ENCODE measurements at places on chromosomes 2 and 18.

- DNase-seq, result no peak
Measured at GRCh38 chr2:173153301-173153885, 77.7 kb downstream of the MAP3K20 start.

GRCh38 chr18:22939649-22940048 lies 6.5 kb downstream of the RBBP8 start:
- DNase-seq, result no peak

- DNase-seq, result no peak
Measured at GRCh38 chr18:415617-416612, 84.6 kb downstream of the COLEC12 start.

- DNase-seq, result no peak
Measured at GRCh38 chr2:148996805-148997204, 41.7 kb upstream of the LYPD6B start.

- DNase-seq, result no peak
Measured at GRCh38 chr18:34734056-34734455, 24.0 kb downstream of the DTNA start.

- DNase-seq, result no peak
Measured at GRCh38 chr2:11505652-11506610, 27.9 kb upstream of the GREB1 start.

DNA sequence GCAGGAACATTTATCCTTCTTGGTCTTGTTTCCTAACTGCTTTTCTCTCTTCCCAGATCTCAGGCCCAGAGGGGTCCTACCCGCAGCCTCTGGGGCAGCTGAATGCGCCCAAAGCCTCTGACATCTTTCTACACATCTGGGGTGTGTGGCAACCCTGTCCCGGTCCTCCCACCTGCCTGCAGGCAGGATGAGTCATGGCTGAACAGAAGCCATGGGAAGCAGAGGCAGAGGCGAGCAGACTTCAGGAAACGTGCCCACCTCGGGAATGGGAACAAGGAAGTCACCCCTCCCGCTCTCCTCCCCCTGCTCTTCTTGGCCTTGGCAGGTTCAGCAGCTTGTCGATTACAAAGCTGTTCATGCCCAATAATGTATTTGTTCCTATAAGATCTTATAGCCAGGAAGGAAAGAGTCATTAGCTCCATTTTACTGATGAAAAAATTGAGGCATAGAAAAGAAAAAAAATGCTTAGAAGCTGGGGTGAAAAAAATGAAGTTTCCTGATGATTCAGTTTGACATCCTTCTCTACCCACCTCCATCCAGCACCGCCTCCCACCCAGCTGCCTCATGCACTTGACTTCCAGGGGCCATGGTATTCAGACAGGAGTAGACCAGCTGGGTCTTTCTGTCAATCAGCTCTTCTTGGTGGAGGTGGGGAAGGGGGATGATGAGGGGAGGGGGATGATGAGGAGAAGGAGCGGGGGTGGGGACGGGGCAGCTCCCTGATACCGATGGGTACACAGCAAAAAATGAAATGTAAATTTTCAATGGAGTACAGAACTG lies 10.4 kb upstream of the KCNF1 start:
- DNase-seq, result no peak

DNA sequence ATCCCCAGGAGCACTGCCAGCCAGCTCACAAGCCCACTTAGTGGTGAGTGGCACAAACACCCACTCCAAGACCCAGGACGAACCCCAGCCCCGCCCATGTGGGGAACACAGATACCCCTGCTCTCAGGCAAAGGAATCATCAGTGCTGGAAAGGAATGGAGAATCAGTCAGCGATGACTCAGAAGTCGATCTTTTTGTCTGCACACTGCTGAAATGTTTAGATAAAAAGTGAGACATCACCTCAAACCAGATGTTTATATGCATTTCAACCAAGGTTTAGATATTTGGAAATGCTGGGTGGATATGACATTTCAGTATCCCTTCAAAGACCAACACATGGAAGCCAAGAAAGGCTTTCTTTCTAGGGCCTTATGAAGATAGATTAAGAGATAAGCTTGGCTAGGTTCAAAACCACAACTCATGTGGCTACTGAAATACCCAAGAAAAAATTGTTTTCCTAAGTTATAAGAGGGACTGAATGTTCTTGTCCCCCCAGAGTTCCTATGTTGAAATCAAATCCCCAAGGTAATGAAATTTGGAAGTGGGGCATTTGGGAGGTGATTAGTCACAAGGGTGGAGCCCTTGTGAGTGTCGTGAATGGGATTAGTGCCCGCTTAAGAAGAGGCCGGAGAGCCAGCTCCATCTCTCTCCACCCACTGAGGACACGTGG lies 43.7 kb downstream of the POU3F3 start:
- DNase-seq, result no peak

- DNase-seq, result no peak
Measured at GRCh38 chr2:230955163-230955737, 30.2 kb upstream of the GPR55 start.

DNA sequence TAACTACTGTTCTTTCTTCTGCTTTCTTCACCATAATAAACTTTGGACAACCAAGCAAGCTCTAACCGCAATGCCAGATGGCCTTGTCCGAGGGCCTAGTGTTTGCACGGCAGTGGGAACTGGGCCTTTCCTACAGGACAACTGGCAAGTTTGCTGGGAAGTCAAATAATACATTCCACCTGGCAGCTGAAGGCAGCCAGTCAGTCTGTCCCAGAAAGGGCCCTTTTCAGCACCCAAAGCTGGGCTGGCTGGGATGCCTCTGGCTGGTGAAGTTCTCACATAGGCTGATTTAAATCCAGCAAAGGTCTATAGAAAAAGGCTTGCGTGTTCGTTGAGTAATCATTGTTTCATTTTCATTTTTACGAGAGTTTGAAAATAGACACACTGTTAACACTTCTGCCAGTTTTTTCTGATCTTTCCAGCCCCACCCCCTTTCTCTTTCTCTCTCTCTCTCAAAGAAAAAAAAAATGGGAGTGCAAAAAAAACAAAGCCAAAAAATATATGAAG lies 110.0 kb upstream of the EPAS1 start:
- DNase-seq, result no peak

- DNase-seq, result no peak
Measured at GRCh38 chr2:88144914-88145497, 17.1 kb upstream of the FABP1 start.

DNA sequence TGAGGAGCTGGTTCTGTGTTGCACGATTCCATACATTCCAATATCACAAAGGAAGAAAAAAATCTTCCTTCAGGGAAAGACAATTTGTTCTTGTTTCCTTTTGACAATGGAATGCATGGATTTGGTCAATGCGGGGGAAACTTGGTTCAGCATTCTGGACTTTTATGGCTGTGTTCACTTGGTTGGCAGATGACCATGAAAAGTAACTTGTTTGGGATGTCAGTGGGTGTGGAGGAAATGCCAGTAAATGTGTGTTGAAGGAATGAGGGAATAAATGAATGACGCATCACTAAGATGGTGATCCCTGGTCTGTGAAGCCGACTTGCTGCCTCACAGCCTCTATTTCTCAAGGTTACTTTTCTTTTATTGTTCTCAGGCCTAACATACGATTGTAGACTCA lies 53.7 kb downstream of the THUMPD2 start:
- DNase-seq, result no peak

- DNase-seq, result no peak
Measured at GRCh38 chr2:181306785-181307184, 150.4 kb upstream of the ITGA4 start.

- no peak for DNase-seq
Measured at GRCh38 chr2:229673676-229674075, 40.7 kb downstream of the DNER start.

GRCh38 chr18:1774261-1774660 lies 797.0 kb downstream of the METTL4 start:
- no peak for DNase-seq

- DNase-seq, result no peak
Measured at GRCh38 chr2:183010112-183010511, 28.1 kb downstream of the NCKAP1 start.

- no peak for DNase-seq
Measured at GRCh38 chr2:124604940-124605339, 579.9 kb downstream of the CNTNAP5 start.

DNA sequence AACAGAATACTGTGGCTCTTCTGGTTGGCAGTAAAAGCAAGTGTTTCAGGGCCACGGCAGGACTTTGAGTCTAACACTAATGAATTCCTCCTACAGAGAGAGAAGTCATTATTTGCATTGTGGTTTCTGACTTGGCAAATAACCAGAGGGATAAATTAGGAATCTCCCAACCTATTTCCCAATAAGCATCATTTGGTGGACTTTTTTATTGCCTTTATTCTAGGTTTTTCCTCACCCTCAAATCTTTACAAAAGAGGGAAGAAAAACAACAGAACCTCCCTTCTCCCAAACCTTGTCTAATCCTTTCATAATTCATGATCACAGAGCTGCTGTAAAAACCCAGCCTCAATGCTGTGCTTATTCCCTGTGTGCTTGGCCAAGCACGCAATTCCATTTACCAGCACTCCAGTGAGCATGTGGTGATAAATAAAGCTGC lies 179.7 kb downstream of the AGPS start:
- no peak for DNase-seq

DNA sequence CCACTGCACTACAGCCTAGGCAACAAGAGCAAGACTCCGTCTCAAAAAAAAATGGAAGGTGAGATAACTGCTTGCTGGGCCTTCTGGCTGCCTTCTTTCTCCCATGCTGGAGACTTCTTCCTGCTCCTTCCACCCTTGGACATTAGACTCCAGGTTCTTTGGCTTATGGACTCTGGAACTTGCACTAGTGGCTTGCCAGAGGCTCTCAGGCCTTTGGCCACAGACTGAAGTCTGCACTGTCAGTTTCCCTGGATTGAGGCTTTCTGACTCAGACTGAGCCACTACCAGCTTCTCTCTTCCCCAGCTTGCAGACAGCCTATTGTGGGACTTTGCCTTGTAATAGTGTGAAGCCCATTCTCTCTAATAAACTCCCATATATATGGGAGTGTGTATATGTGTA lies 118.5 kb upstream of the SLC14A2 start:
- no peak for DNase-seq

DNA sequence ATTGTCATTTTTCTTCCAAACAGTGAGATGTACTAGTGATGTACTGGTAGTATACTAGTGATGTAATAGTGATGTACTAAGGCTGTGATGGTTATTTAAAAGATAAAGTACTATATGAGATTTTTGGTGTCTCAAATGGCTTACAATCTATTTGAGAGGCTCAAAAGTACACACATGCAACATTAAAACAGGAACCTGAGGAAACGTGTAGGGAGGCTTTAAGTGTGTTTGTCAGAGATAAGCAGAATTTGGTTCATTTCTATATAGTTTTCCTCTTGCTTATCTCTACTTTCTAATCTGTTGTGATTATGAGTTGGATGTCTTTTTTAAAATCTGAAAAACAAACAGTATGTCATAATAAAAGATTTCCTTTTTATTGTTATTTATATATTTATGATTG lies 100.9 kb upstream of the SERTAD2 start:
- DNase-seq, result no peak

GRCh38 chr18:25463726-25464125 lies 111.8 kb upstream of the ZNF521 start:
- DNase-seq, result no peak

DNA sequence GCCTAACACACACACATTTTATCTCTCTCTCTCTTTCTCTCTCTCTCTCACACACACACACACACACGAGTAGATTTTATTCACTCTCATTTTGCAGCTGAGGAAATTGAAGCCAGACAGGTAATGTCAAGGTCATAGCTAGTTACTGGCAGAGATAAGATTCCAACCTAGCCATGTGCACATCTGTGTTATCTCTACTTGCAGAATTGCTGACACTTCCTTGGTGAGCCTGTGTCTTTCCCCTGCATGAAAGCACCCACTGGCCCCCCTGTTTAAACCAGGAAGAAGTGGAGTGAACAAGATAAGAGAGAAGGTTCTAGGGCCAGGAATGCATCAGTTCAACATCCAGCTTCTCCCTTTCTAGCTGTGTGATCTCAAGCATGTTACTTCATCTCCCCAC lies 423.7 kb downstream of the TXNL1 start:
- DNase-seq, result no peak

GRCh38 chr2:60976875-60977561 lies 40.5 kb upstream of the PEX13 start:
- no peak for DNase-seq

DNA sequence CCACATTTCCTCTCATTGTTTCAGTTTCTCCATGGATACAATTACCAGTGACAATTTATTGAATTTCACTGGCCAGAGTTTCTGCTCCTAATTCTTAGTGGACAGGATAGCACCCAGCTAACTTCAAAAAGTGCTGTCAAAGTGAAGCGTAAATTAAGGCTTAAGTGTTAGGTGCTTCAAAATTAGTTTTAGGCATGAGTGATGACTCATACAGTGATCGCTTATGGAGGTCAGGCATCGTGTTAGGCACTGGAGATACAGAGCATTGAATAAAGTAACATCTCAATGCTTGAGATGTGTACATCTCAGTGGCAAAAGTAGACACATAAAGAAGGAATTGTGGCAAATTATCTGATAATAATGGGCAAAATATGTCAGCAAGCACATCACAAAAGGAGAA lies 40.8 kb downstream of the NOSTRIN start:
- DNase-seq, result no peak

DNA sequence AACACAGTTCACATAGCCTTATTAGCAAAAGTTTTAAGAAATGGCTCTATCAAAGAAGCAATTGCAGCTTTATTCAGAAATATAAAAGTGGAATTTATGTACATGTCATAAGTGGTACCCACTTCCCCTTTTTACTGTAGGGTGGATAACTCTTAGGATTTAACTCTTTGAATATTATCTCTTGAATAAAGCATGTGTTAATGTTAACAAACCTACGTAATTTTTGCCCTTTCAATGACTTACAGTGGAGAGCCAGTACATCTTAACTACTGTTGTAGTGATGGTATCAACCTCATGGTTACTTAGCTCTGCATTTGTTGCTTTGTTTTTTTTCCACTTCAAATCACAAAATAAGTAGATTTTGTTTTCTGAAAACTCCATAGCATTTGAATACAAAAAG lies 8.8 kb downstream of the NABP1 start:
- DNase-seq, result no peak

DNA sequence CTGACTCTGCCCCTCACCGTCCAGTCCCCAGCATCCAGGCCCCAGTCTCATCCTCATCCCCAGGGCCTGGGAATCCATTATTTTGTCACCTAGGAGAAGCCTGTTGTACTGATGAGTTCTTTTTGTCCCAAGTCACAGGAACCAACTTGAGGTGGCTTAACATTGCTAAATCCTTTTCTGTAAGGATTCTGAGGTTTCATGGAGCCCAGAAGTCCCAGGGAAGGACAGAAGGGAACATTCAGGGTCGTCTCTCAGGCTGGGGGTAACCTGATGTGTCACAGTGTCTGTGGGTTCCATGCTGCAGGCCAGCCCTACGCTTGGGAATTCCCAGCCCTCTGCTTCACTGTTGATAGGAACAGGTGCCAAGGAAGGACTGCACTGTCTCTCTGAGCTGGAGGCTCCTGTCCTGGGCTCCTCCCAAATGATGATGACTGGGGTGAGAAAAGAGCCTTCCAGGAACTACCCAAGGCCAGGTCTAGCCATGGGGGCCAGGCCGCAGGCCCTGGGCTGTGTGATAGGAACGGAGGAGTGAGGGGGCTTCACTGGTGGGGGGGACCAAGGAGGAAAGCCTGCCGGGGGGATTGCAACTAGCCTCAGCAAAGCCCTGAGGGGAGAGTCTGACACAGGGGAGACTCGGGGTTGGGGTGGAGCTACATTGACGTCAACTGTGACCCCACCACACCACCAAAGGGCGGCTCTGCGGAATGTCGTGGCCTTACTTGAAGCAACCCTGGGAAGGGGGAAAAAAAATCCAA lies 145.7 kb downstream of the SMAD7 start:
- no peak for DNase-seq

GRCh38 chr2:74583504-74583903 lies 29.0 kb downstream of the DOK1 start:
- DNase-seq, result no peak

- no peak for DNase-seq
Measured at GRCh38 chr2:179538406-179539123, 273.9 kb upstream of the SESTD1 start.
